ENCODE measurements at places on chromosomes 5 and 9.
A peak's percentile ranks its signal among the peaks of the same experiment; 100 is the strongest.

GRCh38 chr5:113050721-113051382, 74.3 kb downstream of the DCP2 start:
- no peak for DNase-seq

DNA sequence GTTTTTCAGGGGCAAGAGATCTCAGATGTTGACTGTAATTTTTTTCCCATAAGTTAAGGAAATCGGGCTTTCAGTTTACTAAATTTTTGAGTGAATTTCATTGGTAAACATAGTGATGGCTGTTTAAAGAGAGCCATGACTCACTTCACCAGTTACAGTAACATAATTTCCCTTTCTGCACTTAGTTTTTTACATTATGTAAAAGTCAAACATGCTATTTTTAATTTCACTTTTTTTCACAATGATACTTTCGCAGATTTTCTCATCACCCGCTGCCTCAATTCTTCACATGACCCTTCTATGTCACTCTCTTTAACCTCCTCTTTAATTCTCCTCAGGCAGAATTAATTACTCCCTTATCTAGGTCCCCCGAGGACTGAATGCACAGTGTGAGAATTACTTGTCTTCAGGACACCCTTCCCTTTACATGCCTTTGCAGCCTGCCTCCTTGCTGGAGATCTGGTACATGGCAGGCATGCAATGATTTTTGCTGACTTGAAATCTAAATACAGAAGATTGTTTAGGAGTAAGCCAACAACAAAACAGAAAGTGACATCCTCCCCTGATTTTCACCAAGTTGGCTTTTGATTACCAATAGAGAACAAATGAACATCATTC, 217.5 kb upstream of the S1PR3 start:
- peak; percentile 39 for DNase-seq

DNA sequence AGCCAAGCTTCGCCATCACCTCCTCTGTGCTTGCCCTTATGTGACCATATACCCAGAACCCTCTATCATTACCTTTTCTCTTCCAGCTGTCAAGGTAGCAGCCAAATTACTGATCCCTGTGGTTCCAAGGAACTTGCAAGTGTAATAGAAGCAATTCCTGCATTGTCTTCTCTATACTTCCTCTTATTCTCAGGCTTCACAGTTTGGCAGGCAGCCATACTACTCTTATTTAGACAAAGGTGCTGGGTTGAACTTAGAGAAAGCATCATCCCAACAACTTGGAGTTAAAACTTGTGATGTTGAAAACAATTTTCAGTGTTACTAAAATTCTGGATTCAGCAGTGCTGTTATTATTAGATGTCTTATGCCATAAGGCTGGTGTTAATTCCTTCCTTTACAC, 93.2 kb downstream of the NLN start:
- DNase-seq: no peak

DNA sequence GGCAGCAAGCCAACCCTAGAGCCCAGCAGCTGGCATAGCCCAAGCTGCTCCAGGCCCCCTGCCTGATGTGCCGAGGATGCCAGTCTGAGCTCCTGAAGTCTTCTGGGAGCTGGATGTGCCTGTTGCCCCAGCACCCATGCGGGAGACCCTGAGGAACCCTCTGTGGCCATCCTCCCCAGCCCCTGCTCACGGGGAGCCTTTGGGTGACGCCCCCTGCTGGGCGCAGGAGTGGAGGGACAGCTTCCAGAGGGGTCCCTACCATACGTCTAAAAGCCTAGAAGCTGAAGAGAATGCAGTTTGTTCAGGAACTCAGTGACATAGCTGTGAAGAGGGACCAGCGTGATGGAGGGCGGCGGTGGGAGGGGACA, 33.1 kb upstream of the MVB12B start:
- DNase-seq: no peak

DNA sequence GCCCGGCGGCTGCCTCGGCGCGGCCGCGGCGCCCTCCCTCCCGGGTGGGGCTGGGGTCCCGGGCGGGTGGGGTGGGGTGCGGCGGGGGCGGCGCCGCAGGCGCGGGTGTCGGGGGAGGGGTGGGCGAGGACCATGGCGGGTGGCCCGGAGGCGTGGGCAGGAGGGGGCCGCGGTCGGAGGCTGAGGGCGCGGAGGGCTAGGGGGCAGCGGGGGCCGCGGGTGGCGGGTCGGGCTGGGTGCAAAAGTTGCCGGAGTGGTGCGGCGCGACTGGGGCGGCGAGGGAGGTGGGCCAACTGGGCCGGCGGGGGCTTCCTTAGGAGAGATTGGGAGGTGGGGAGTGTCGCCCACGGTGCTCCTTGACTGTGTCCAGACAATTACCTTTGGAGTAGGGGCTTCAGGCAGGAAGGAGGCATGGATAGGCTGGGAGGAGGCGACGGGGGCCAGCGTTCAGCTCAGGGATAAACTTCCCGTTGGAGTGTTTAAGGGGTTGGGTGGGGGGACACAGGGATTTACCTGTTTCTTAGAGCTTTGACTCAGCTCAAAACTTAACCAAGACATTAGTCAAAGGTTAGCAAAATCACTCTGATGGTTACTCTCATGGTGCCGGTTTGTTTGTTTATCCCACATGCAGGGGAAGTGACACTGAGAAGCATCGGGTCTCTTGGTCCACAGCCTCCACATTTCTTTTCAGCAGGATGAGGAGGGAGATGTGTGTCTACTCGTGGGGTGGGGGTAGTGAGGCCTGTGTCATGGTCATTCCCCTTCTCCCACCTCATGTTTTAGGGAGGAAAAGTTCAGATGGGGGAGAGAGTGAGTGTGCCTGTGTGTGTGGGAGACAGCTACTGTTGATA, 859 bp downstream of the CSNK1G3 start:
- DNase-seq: peak; percentile 26

DNA sequence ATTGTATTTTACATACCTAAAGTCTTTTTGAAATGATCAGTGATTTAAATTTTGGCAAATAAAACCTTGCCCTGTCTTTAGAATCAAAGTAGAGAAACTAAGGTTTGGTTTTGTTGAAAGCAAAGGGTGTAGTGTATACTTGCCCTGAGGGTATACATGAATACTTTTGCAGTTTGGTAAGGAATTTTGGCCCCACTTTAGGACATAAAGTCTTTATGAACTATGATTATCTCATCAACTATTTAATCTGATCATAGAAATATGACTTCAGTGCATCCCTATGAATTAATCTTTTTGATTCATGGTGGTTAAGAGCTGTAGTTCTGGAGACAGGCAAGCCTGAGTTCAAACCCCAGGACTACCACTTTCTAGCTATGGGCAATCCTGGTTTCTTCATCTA, 17.7 kb downstream of the RAD1 start:
- no peak for DNase-seq

All from HEK293T (cell line).